Right atrium auricular region (tissue), 2 donors: ENCODE measurements at places on chromosomes 7 and 10. TPM values are rescaled to one million over a fixed set of nuclear protein-coding genes. Genes with fewer than 3 reads are reported as not detected.

DNA sequence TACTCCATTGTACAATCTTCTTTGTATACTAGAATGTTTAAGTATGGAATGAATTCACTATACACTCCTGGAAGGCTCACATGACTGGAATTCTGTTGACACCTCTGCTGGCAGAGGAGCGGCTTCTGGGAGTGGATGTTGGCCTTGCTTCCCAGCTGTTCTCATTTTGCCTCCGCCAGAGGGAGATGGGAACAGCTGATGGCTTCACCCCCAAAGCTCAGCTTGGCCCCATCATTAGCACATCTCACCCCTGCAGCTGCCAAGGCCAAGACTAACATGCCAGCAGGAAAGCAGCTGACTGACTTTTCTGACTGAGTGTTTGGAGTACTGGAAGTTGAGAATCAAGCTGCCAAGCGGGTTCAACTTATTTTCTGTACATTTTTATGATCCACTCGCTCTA, 15.1 kb downstream of the ADAM12 start:
- no peak for DNase-seq

Gene ZNF365
- 3.6 TPM for total RNA-seq

- DNase-seq = no peak
Measured at GRCh38 chr7:100212631-100213286, 7.0 kb upstream of the PVRIG start.

DNA sequence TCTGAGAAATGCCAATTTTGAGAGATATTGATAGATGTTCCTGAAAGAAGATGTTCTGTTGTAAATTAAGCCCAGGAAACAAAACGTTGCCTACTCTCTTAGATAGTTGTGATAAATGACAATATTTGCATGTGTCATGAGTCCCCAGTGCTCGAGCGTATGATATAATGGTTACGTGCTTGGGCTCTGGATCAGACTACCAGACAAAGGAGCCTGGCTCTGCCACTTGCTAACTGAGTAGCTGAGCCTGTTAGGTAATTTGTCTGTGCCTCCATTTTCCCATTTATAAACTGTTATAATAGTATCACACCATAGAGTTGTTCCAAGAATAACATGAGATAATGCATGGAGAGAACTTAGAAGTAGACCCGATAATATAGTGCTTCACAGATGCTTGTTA, 1.8 kb downstream of the A1CF start:
- no peak for DNase-seq

Gene SPDYE9
- total RNA-seq = not detected

DNA sequence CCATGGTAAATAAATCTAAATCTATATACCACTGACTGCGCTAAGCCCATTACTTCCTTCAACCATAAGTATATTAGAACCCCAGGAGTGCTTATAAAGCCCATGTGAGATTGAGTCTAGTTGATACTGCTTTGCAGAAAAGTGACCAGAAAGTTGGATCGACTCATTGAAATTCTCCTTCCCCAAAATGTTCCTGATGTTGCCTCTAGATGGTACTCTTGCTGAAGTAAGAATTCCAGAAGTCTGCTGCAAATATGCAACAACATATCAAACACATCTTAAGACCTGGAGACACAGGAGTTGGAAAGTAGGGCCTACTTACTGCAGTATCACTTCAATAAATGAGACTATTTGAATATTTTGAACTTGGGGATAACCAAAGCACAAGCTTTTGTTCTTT, 550.8 kb downstream of the IPMK start:
- DNase-seq = no peak

DNA sequence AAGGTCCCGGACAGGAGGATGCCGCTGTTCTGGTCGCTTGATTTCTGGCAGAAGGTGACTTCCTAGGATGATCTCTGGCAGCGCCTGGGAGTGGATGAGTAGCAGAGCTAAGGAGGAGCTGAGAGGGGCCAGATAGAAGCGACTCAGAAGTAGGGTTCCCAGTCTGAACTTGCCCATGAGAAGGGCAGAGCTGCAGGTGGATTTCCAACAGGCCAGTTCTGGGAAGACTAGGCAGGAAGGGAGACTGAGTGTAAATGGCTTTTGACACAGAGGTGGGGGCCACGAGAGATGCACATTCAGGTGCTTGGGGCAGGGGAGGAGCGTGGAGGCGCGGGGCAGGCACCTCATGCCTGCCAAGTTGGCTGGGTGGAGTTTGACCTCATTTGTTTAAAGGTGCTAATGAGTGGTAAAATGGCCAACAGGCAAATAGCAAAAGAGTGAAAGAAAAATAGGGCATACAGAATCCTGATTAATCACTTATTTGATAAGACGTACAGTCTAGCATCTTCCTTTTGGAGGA, 58.8 kb downstream of the SHH start:
- no peak for DNase-seq

GRCh38 chr7:138610671-138611170, 90.4 kb downstream of the SVOPL start:
- no peak for DNase-seq

- no peak for DNase-seq
Measured at GRCh38 chr10:53134050-53134449, 361.5 kb upstream of the MBL2 start.

Gene IFIT1
- total RNA-seq = 10.6 TPM
